ENCODE measurements at places on chromosomes 6 and 20.

GRCh38 chr6:46573140-46573539 is 79.5 kb downstream of the CYP39A1 start:
- no peak for DNase-seq

- DNase-seq, result no peak
These were observed 23.9 kb downstream of the PDE7B start for GRCh38 chr6:135875446-135875845.

GRCh38 chr6:161057103-161058091 is 65.8 kb downstream of the MAP3K4 start:
- DNase-seq, result no peak

- no peak for DNase-seq
These were observed 210.1 kb upstream of the FUT9 start for GRCh38 chr6:95805699-95806098.

GRCh38 chr6:44868910-44869309 is 459.2 kb upstream of the RUNX2 start:
- DNase-seq, result no peak

DNA sequence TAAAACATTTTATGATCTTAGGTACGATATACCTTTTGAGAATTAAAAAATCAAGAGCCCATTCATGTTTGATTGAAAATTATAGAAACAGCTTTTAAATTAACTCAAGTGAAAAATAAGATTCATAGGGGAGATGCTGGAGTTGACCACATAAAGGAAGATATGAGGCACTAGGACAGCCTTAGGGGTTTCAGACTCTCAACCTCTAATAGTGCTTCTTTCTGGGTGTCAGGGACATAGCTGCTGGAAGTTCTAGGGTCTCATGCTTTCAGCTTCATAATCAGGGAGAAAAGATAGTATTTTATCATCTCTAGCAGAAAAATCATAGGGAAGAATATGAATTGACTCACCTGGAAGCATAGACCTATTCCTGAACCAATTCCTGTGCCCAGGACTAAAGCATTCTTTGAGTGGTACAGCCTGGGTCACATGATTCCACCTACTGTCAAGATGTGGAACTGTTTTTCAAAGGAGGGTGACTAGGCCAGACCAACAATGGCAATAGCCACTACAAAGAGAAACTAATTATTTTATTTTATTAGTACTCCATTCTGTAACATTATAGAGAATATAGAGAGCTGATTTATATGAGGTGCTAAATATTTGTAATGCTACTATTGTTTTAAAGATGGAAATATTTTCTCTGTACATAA is 27.8 kb upstream of the CENPW start:
- DNase-seq, result peak; percentile 26

DNA sequence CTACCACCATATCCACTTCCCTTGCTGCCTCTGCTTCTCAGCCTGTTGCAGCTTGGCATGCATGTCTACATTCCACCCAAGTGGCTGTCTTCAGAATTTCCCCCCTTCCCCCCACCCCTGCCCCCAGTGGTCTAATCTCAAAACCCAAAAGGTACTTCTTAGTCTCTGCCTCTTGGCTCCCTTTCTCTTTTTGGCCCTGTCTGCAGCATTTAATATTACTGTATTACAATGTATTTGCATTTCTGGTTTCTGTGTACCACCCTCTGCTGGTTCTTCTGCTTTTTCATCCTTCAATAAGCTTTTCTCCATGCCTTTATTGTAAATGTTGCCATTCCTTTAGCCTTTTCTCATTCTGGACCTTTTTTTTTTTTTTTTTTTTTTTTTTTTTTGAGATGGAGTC is 43.0 kb downstream of the RPRD1B start:
- no peak for DNase-seq

DNA sequence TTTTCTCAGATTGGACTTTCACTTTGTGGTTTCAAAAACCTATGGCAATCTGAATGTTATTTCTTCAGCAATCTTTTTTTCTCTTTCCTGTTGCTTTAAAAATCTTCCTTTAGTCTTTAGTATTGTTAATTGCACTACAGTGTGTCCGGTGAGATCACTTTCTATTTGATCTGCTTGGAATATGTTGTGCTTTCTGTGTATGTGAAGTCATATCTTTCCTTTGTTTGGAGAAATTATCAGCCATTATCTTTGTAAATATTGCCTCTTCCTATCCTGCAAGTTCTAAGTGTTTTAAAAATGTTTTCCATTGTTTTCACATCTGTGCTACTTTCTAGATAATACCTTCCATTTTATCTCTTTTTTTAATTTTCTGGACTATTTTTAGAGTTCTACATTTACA is 171.4 kb upstream of the PRSS16 start:
- DNase-seq, result no peak

DNA sequence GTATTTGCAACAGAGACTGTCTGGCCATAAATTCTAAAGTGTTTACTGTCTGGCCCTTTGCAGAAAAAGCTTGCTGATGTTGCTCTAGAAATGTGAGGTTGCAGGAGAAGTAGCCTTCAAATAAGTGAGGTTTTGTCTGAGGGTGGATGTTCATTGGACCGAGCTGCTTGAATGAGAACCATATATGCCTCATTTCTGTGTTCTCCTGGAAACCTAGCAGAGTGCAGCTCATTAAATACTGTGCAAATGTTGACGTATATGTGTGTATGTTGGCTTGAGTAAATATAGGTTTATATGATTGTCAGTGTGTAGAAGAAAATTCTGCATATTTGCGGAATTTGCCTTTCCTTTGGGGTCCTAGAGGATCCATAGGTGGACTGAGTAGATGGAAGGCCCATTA is 39.0 kb downstream of the CHMP4B start:
- no peak for DNase-seq

DNA sequence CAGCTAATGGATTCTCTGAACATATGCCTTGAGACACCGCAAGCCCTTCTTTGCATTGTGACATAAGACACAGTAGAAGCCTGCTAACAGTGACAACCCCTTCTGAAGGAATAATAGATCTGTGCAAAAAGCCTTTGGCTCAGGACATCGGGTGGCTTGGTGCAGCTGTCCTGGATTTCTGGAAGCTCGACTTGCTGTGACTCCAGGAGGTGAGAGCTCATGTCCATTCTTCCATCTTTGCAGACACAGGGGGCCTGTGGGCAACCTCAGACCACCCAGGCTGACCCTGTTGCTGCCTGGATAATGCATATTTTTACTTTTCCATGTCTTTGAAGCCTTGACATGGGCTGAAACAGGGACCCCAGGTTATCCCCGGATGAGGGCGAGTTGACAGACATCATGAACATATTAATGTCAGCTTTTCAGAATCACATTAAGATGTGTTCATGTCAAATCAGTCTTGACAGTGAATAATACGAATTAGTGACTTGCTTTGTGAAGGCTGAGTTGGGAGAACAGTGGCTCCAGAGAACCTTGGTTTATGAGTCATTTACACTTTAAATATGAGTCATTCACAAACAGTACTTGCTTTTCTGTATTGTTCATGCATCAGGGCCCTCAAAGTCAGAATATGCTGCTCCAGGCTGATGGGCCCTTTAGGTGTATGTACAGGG is 66.8 kb upstream of the IYD start:
- DNase-seq, result peak; percentile 52

- no peak for DNase-seq
These were observed 130.6 kb downstream of the CEP57L1 start for GRCh38 chr6:109225946-109226345.

GRCh38 chr6:122388945-122389344 is 10.5 kb upstream of the HSF2 start:
- no peak for DNase-seq

DNA sequence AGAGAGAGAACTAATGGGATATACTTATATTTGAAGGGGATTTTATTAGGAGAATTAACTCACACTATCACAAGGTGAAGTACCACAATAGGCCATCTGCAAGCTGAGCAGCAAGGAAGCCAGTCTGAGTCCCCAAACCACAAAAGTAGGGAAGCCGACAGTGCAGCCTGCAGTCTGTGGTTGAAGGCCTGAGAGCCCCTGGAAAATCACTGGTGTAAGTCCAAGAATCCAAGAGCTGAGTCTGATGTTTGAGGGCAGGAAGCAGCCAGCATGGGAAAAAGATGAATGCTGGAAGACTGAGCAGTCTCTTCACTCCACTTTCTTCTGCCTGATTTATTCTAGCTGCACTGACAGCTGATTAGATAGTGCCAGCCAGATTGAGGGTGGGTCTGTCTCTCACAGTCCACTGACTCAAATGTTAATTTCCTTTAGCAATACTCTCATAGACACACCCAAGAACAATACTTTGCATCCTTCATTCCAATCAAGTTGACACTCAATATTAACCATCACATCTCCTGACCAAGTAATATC is 823.9 kb downstream of the PHF3 start:
- no peak for DNase-seq

GRCh38 chr6:116450185-116450710 is 10.9 kb upstream of the CALHM6 start:
- DNase-seq, result no peak

DNA sequence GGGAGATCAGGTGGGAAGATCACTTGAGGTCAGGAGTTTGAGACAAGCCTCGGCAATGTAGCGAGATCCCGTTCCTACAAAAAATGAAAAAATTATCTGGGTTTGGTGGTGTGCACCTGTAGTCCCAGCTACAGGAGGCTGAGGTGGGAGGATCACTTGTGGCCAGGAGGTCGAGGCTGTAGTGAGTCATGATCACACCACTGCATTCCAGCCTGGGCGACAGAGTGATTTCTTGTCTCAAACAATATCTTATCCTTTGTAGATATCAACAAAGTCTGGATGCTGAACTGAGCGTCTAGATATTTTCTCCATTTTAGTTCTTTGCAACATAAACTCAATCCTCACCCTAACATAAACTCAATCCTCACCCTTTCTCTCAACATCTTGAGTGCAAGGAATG is 197.6 kb downstream of the DTNBP1 start:
- no peak for DNase-seq

DNA sequence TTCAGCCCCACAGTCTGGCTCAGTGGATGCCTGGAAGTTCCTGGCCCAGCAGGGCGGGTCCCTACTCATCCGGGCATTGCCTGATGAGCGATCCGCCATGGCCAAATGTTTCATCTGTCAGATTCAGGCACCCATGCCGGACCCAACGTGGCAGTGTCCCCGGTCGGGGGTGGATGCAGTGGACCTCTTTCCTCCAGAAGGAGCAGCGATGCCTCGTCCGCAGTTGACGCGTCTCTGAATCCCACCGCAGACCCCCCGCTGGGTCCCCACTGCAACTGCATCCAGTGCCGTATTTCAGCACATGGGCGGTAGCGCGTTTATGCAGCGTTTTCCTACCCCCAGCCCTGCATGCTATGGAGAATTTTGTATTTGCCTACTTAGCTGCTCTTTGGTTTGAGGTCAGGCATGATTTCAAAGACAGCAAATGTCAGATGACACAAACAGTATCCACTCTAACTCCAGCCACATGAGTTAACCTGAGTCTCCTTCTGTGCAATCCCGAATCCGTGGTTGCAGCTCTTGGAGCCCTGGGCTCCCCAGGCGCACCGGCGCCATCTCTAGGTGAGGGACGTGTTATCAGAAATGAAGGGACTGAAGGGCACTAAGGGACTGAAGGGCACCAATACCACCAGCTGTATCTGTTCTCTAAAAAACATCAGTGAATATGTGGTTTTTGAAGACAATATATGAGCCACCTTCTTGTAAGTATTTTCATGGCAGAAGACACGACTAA is 72.6 kb upstream of the THBS2 start:
- peak; percentile 63 for DNase-seq

DNA sequence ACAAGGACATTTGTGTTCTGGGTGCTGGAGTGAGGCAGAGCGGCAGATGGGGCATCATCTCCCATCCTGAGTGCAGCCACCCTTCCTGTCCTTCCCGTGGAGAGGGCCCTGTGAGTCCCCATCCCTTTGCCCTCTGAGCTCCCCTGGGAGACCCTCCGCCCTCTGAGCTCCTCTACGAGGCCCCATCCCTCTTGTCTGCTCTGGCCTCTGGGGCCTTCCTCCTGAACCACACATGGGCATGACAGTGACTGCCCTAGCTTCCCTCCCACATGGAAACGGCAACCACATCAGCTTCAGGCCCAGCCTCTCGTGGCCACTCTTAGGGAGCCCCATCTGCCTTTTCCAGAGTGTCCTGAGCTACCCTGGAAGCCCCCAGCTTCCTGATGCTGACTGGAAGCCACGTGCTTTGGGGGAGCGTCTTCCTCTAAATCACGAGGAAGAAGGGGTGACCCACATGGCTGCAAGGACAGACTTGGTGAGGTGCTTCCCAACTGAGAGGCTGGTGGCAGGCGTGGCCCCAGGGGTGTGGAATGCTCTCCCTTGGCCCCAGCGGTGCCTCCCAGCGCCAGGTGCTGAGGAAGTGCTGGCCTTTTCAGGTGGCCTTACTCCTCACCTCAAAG is 52.6 kb downstream of the GINS1 start:
- DNase-seq, result no peak

GRCh38 chr6:104402572-104402971 is 457.1 kb downstream of the HACE1 start:
- no peak for DNase-seq

- DNase-seq, result peak; percentile 2
These were observed 229.5 kb downstream of the UBE3D start for GRCh38 chr6:82836022-82836575.

GRCh38 chr6:29792123-29793035 is 35.2 kb upstream of the HLA-G start:
- peak; percentile 56 for DNase-seq

DNA sequence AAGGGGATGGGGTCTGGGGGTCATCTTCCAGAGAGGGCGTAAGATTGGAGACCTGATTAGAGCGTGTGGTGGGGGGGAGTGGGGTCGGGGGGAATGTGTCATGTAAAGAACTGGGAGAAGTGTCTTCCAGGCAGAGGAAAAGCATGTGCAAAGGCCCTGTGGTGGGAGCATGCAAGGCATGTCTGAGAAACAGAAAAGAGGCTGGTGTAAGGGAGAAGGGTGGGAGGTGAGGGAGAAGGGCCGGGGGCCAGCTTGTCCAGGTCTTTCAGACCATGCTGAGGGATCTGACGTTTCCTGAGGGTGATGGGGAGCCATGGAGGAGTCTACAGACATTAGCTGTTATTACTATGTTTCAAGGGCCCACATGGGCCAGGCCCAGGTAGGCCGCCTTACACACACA is 30.4 kb upstream of the FKBP1A start:
- no peak for DNase-seq

DNA sequence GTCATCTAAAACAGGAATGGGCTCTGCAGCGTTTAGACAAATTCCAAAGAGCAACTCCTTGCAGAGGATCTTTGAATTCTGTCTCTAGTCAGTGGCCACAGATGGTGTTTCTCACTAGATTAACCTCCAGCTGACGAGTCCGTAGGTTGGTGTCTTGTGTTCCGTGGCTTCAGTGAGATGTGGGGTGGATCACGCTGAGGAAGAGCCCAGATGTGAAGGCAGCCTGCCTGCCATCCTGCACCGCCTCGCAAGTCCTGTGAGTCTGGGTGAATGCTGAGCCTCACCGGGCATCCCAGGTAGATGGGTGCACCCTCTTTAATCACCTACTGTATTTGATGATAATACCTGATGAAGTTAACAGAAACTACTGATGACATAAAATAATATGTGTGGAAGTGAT is 70.4 kb downstream of the THBS2 start:
- DNase-seq, result no peak

GRCh38 chr6:3753228-3753835 is 1.8 kb upstream of the PXDC1 start:
- DNase-seq, result no peak

GRCh38 chr6:149699150-149699549 is 18.8 kb downstream of the LATS1 start:
- no peak for DNase-seq
